ENCODE measurements at places on chromosomes 6 and 20.

GRCh38 chr6:1618311-1619097 is 8.8 kb downstream of the FOXC1 start:
- DNase-seq: no peak

DNA sequence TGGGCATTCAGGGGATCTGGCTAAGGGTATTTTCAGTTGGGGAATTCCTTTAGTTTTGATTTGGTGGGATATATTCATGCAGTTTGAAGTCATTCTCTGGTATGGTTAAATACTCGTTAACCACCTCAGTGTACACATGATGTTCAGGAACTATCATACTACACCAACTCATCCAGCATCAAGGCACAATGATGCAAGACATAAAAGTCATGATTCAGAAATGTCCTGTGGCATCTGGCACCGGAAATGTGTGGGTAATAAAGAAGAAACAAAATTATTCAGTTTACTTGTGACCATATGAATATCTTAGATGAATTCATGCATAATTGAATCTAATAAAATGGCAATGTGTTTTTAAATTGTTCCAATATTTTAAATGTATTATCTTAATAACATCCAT is 129.0 kb upstream of the BMP5 start:
- no peak for DNase-seq

GRCh38 chr6:87723170-87724078 is 21.4 kb upstream of the AKIRIN2 start:
- DNase-seq: no peak

DNA sequence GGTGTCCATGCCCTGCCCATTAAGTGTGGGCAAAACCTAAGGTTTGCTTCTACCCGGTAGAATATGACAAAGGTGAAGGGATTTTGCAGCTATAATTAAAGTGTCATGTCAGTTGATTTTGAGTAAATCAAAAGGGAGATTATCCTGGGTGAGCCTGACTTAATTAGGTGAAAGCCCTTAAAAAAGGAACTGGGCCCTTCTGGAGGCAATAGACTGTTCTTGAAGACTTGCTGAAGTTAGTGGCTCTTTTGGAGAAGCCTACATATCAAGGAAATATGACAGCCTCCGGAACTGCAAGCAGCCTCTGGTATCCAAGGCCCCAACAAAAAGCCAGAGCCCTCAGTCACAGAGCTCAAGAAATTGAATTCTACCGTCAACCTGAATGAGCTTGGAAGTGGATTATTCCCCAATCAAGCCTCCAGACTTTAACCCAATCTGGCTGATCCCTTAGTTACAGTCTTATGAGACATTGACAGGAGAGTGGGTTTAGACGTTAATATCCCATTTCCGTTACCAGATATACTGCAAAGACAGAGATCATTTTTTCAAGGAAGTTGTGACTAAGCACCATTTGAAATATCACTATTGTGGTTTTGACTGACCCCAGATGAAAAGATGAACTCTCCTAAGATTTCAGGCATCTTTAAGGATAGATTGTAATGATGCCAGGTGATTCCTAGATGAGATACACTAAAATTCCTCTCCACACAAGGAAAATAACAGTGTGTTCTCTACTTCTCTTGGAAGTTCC is 303.4 kb downstream of the PLCB1 start:
- DNase-seq: no peak

GRCh38 chr6:52598123-52598823 is 21.4 kb upstream of the TRAM2 start:
- DNase-seq: no peak

DNA sequence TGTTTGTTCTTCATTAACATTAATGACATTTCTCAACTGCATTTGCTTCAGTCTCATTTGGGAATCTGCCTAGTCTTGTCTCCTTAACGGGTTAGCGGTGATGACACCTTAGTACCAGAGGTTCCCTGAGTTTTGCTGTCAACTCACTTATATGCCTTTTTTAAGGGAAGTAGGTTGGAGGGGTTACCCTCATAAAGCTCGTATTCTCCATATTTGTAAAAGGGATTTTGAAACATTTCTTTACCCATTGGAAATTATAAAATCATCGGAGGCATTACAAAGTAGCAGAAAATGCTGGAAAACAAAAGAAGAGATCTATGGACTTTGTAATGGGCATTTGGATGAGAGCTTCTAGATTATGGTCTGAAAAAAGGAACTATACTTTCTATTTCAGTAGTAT is 88.7 kb upstream of the PRDM1 start:
- no peak for DNase-seq

All from cortex of kidney (tissue), 1 donor.